ENCODE measurements at places on chromosomes 13 and 19.

DNA sequence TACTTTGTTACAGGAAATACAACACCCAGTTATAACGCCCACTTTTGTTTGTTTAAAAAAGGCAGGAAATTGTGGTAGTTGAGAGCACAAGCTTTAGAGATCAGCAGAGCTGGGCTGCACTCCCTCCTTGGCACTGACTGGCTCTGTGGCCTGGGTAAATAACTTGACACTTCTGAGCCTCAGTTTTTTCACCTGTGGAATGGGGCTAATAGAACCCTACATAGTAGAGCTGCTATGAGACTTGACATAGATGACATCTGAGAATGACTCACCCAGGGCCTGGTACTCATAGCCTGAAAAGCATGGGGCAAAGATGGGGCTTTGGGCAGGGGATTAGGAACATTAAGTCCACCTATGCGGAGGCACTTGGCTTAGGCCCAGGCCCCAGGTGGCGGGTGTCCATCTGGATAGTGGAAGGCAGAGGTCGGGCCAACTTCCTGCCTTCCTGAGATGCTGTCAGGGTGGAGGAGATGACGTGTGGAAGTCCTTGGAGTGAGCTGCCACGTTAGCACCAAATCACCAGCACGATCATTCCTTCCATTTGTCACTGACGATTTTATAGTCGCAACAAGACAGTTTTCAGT lies 159.1 kb downstream of the KATNAL1 start:
- peak; percentile 66 for DNase-seq

DNA sequence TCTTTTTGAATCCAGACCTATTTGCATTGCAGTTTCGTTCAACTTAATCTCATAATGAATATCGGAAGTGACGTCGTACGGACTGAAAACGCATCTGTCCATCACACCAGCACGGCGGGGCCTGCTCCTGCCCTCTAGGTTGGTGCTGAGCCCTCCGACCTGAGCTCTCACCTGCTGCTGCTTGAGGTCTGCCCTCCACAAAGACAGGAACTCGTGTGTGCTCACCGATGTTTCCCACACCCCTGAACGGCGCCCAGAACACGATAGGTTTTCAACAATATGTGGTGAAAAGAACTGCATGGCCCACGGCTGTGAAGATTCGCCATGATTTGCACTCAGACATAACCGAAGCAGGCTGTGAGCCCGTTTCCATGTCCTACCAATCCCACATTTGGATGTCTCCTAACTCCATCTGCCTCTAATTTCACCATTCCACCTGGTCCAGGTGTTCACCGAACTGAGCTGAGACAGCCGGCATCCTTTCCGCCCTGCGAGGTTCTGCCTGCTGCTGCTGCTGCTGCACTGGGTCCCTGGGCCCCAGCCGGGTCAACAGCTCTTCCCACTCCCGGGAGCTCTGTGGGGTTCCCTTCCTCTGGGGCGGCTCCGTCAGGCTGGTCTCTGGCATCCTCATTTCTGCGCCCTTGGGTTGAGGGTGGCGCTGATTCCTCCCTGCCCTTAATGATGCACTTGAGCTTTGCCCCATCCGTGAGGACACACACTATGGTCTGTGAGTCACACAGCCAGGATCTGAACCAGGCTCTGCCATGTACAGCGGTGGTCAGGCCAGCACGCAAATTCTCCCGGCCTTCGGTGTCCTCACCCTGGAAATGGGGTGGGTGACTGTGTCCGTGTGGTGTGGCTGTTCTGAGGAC lies 20.9 kb downstream of the GRTP1 start:
- no peak for DNase-seq

- DNase-seq, result no peak
Observed at GRCh38 chr19:21566073-21566472, 60.7 kb downstream of the ZNF429 start.

DNA sequence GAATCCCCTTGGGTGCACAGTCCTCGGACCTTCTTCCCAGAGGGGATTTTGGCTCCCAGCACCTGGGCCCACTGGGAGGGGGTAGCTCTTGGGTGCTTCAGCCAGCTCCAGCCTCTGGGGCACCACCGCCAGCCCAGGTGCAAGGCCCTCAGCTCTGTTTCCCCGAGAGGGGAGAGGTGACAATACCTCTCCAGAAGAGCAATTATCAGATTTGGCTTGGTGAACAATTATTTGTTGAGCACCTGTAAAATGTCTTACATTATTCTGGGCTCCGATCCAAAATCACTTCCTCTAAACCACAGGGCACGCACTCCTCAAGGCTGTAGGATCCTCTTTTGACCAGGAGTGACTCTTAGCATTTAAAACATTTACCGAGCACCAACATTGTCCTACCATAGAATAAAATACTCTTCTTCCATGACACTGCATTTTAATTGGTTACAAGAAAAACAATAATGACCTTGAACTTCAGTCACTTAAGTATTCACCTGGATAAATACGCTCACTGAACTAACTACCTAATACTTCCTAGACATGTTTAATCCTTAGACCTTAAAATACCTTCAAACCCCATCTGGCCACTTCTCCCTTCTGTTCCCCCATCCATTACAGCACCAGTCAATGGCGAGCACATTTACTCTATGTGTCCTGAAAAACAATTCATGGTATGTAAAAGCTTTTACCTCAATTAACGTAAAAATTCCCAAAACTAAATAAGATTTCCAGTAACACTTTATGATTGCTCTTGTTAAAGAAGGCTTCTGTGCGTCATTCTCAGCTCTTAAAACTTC lies 54.8 kb downstream of the ABCC4 start:
- DNase-seq, result no peak

DNA sequence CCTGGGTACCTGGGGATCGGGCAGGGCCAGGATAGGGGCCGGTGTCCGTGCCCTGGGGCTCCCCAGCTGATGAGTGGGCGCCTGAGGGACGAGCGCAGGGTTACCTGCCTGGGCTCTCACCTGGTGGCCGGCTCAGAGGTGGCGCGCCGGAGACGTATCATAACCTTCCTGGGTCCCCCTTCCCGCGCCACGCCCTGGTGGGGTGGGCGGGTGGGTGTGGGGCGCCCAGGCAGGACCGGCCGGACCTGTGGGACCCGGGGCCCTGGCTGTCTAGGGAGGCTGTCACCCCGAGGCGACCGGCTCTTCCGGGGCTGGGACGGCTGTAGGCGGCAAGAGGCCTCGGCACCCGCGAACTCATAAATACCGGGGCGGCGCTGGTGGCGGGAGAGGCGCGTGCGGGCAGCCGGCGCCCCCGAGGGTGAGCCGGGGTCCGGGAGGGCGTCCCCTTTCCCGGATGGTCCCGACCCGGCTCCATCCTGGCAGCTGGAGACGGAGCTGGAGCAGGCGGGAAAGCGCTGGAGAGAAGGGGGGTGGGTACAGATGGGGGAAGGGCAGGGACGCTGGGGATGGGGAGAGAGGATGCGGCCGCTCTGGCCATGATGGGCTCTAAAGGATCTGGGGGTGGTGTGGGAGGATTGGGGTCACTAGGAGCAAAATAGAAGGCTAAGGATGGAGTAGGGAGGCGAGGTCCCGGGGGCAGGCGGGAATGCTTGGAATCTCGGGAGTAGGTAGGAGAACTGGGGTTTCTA lies at the start of gene ACP7:
Gene ACP7, plus strand, starts transcription at position 386 of the 749 bp plus-strand sequence. CDS start 902 bp downstream, outside the sequence.
- DNase-seq, result no peak

DNA sequence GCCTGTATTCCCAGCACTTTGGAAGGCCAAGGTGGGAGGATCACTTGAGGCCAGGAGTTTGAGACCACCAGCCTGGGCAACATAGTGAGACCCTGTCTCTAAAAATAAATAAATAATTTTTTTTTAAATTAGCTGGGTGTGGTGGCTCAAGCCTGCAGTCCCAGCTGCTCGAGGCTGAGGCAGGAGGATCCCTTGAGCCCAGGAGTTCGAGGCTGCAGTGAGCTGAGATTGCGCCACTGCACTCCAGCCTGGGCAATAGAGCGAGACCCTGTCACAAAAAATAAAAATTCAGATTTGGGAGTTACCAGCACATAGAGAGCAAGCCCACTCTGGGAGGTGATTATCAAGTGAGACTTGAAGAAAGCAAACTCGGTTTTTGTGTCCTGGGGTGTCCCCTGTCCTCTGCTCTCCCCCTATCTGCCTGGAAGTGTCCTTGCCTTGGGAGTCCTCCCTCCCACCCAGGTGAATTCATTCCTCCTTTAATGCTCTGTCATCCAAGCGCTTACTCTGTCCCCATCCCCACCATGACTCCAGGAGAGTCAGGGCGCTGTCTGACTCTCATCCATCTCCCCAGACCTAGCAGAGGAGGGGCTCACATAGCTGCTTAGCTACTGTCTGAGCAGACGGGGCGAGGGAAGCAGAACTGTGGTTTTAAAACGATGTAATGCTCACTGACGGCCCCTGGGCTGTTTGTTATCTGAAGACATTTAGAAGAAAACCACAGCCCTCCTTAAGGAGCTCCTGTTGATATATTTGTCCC lies 146.8 kb downstream of the STK24 start:
- DNase-seq, result no peak

DNA sequence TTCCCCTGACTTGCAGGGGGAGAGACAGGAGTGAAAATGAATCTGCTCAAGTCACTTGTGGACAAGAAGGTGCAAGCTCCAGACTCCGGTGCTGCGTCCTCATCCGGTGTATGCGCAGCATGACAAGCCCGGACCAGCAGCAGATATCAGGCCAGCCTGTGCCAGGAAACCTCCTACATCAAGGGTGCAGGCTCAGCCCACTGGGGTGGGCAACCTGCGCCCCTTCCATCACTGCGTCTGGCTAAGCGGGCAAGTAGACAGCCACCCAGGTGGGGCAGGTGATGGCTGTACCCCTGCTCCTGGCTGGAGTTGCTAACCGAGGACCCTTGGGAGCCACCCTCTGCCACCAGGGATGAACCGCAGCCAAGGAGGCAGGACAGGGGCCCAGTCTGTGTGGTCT lies 32.9 kb upstream of the SLC15A1 start:
- DNase-seq, result no peak

DNA sequence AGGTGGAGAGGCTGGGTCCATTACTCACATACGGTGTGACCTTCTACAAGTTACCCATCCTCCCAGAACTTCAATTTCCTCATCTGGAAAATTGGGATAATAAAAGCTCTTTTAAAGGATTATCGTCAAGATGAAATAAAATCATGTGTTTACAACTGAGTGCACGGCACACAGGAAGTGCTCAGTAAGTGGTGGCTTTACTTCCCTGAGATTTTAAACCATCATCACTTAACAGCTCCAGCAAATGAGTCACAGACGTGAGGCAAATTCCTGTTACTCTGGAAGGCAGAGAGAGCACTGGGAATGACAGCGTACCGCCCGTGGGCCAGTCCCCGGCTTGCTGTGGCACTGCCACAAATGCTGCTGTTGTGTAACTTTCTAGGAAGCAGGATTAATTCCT lies 64.1 kb downstream of the MRPL57 start:
- no peak for DNase-seq

DNA sequence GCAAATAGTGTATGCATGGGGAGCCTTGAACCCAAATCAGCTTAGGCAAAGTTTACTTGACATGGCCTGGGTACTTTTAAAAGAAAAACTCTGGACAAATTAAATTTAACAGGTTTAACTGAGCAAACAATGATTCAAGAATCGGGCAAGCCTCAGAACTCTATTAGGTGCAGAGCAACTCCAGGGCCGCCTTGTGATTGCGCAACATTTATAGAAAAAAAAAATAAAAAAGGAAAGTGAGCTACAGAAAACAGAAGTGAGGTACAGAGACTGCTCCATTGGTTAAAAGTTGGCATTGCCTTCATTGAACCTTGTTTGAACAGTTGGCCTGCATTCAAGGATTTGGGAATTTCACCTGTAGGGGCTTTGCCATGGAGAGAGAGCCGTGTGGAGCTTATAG lies 421.0 kb upstream of the TSHZ3 start:
- DNase-seq, result no peak

- no peak for DNase-seq
Observed at GRCh38 chr13:65339241-65339640, 1890.9 kb downstream of the PCDH9 start.

DNA sequence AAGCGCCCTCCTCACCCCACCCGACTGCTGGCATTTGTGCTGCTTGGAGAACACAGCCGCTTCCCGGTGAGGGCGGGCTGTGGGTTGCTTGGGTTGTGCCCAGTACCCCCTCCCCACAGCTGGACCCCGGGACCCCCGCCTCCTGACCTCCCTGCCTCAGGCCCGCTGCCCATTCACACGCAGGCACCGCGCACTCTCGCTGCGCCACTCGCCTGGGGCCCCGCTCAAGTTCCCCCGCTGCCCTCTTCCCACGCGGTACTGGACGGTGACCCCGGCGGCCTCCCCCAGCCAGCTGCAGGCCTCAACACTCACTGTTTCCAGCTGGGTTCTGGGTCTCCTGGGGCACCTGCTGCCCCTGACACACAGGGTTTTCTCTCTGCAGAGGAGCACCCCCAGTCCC lies 16.4 kb downstream of the PLEKHJ1 start:
- no peak for DNase-seq

- no peak for DNase-seq
Observed at GRCh38 chr19:3274942-3275582, 50.6 kb downstream of the CELF5 start.

GRCh38 chr13:32790731-32791130 lies 204.5 kb downstream of the PDS5B start:
- no peak for DNase-seq

- DNase-seq, result no peak
Observed at GRCh38 chr19:6092329-6093286, 17.7 kb downstream of the RFX2 start.

DNA sequence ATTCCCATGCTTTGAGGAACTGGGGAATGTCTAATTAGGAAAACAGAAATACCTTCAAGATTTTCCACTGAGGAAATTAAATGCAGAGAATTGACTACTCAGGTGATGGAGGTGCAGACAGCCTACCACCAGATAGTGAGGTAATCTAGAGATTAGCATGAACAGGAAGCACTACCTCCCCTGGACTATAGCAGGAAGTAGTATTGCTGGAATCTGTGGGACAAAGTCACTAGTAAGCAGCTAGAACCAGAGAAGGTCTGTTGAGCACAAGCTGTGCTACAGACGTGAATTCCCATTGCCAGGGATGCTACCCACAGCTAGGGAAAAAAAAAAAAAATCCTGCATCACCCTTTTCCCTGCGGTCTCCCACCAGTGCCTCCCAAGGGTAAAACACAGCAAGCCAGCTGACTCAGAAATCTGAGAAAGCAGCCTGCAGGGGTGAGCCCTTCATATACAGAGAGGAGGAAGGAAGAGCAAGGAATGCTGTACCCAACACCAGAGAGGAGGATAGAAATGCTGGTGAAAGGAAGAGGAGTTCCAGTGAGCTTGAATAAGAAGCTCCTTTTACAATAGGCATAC lies 10.2 kb downstream of the ENOX1 start:
- no peak for DNase-seq

Measured in T-helper 2 cell (primary cell).